ENCODE measurements at places on chromosomes 16 and 17.

DNA sequence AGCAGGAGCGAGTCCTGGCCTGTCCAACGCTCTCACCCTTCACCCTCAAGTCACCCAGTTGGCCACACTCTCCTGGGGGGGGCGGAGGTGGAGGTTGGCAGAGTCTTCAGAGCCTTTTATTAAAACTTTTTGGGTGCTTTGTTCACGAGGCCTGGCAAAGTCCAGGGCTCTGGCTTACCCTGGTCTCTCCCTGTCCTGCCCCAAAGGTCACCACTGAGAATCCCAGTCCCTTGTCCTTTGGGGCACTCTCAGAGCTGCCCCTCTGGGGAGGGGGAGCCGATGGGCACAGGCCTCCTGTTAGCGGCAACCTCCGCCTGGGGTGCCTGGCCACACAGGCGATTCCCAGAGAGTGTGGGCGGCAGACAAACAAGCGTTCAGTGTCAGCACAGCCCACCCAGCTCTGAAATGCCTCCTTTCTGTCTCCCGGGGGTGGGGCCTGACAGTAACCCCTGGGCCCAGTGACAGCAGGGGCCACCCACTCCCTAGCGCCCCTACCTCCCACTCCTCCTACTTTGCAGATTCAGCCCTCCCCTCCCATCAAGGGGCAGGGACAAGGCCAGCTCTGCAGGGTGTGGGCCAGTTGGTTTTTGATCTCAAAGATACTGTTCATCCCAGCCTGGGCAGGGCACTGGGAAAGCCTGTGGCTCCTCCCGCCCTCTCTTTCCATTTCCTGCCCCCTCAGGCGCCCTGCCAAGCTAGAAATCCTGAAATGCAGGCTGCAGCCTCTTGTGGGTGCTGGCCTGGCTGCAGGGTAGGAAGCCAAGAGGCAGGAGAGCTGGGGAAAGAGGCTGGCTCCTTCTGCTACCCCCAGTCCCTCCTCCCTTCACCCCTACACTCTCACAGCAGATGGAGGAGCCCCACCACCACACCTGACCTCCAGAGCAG is 36.6 kb upstream of the EMP2 start:
- no peak for DNase-seq

DNA sequence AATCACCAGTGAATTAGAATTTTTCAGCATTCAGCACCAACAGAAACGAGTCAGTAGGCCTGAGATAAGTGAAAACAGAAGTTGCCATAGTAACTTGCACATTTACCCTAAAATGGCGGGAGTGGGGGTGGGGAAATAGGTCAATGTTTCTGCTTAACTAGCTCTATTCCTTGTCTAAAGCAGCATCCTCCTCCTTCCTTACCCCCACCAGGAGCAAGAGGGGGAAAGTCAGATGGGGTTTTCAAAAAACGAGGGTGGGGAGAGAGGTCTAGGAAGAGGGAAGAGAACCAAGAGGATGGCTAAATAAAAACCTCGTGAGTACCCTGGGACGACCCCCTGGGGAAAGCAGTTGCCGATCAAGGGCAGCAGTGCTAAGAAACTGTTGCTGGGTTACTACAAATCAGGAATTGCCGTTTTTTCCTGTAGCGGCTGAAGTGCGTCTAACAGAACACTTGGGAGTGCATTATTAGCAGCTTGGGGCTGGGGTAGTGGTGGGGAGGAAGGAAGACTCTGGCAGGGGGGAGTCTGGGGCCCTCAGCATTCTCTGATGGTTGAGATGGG is 34.4 kb upstream of the MNT start:
- DNase-seq, result peak; percentile 55

GRCh38 chr17:72654706-72655105 is 437.8 kb downstream of the SLC39A11 start:
- no peak for DNase-seq

GRCh38 chr16:3769942-3770341 is 52.6 kb upstream of the TRAP1 start:
- DNase-seq, result no peak

DNA sequence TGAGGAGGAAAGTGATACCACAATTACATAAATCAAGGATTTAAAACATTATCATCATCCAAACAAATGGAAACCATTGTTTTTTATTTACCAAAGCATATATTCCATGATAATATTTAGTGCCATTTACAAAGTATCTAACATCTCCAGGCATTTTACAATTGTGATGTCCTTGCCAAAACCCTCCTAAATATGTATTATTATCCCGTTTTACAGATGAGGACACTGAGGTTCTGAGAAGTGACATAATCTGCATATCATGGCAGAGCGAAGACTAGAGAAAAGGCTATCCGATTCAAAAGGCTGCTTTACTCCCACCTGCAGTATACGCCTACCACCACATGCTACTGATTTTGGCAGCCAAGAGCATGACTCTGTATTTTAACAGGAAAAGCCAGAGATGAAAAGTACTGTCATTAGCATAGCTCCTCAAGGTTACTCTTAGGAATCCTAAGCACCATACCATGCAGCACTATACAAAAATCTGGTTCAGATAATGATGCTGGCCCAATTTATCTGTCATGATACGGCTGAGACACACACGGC is 301.4 kb downstream of the CA10 start:
- DNase-seq, result no peak
